ENCODE measurements at places on chromosomes 6 and 20. TPM values are rescaled to one million over a fixed set of nuclear protein-coding genes. Genes with fewer than 3 reads are reported as not detected.

Gene TUBB
- total RNA-seq: 130 TPM

Gene HDGFL1
- total RNA-seq: not detected

Gene PARD6B
- total RNA-seq: 3.7 TPM

Gene NKX2-2
- total RNA-seq: not detected

Gene TMEM170B
- 5.5 TPM for total RNA-seq

Gene ID4
- total RNA-seq: 74.5 TPM

Gene TEAD3
- 37.6 TPM for total RNA-seq

Gene TBXT
- total RNA-seq: not detected

Gene MEI4
- total RNA-seq: 1.3 TPM

Gene NOTCH4
- 18.1 TPM for total RNA-seq

Gene SLC17A1
- total RNA-seq: not detected

Gene CCM2L
- total RNA-seq: 9.6 TPM

Gene DNPH1
- total RNA-seq: 43.2 TPM

Gene PKIB
- 0.57 TPM for total RNA-seq

Gene TP53TG5
- total RNA-seq: 1.5 TPM

Gene OPRM1
- not detected for total RNA-seq

Gene PRDM13
- not detected for total RNA-seq

Gene CCN2
- 35.8 TPM for total RNA-seq

Gene KHDC1
- 4.2 TPM for total RNA-seq

Gene BCL2L1
- total RNA-seq: 39.9 TPM

Gene RAET1G
- not detected for total RNA-seq

Gene PHACTR3
- total RNA-seq: 2.8 TPM

Gene RGS17
- total RNA-seq: 0.25 TPM

Gene DEFB132
- not detected for total RNA-seq

Gene TGM2
- 1,267 TPM for total RNA-seq

Gene MUC22
- 0.06 TPM for total RNA-seq

Gene C20orf144
- total RNA-seq: not detected

Gene SSTR4
- total RNA-seq: not detected

Gene TBX18
- total RNA-seq: 10.4 TPM

Gene TCP1
- 136 TPM for total RNA-seq

Gene FRK
- 2.6 TPM for total RNA-seq

Gene ZDHHC14
- total RNA-seq: 16.3 TPM

Gene RNF182
- total RNA-seq: 0.57 TPM

Data from right cardiac atrium (tissue), 5 donors.